ENCODE measurements at places on chromosomes 13 and 19.
A peak's percentile ranks its signal among the peaks of the same experiment; 100 is the strongest.

GRCh38 chr19:49205114-49205513 lies 47.5 kb downstream of the TRPM4 start:
- DNase-seq: no peak

GRCh38 chr13:99214232-99214631 lies 13.6 kb downstream of the UBAC2 start:
- no peak for DNase-seq

GRCh38 chr19:45976178-45976577 lies 2.5 kb upstream of the NOVA2 start:
- no peak for DNase-seq

GRCh38 chr13:23796551-23796950 lies 92.6 kb downstream of the MIPEP start:
- peak; percentile 8 for DNase-seq

DNA sequence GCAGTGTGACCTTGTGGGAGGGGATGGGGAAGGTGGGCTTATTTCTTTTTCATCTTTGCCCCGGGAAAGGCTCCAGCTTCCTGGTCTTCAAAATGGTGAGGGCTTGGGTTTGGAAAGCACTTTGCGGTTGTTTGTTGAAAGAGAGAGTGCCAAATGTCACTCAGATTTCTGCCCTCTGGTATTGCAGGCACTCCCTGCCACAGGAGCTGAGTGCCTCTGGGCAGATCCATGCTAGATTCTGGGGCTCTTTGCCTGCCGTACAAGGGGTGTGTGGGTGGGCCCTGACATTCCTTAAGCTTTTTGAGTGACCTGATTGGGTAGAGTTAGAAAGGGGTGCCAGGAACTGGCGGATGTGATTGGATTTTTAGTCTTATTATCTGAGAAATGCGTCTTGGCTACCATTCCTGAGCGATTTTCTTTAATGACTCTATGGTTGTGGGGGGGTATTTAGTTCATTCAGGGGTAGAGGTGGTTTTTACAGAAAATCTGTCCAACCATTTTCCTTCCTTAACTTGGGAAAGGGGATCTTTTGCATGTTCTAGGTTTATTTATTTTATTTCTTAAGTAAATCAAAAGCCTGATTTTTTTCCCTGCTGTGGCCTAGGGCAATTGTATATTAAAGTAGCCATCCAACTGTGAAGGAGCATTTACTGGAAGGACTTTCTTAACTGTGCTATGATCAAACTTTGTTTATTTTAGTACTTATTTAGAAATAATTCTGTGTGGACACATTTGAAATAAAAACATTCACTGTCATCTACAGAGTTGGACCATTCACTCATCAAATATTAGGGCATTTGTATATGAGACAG lies 3.2 kb downstream of the ARHGAP35 start:
- DNase-seq: no peak

- no peak for DNase-seq
These were observed 11.6 kb upstream of the ARL11 start for GRCh38 chr13:49616676-49617065.

DNA sequence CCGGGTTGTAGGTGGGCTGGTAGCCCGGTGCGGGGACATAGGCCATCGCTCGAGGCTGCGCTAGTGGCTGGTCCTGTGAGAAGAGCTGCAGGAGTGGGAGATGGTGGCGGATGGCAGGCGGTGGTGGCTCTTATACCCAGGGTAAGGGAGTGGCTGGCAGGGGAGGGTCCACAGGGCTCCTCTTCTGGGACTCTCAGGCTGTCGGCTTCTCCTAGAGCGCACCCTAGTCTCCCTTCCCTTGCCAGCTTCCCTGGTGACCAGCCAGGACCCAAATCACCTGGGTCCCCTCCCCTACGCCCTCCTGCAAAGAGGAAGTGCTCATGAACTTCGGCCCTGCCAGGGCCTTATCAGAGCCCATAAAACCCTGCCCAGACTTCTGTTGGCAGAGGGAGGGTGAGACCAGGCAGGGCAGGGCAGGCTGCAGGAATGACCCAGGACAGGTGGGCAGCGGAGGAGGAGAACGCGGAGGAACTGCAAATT lies at the start of gene LGALS4:
TSS of gene LGALS4 (minus strand) at position 105 of the 480 bp plus-strand sequence. CDS start at position 46, 59 bp downstream.
- no peak for DNase-seq

DNA sequence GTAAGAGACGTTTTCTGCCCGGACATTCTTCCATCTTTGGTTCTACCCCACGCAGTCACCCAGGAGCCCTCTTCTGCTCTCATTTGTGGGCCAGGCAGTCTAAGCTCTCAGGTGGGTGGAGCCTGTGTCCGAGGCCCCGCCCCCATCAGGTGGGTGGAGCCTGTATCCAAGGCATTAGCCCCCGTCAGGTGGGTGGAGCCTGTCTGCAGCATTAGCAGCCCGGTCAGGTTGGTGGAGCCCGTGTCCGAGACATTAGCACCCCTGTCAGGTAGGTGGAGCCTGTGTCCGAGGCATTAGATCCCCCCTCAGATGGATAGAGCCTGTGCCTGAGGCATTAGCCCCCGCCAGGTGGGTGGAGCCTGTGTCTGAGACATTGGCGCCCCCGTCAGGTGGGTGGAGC lies 45.5 kb upstream of the C13orf46 start:
- no peak for DNase-seq

GRCh38 chr13:24328145-24328544 lies 18.8 kb downstream of the C1QTNF9 start:
- no peak for DNase-seq

- DNase-seq: no peak
These were observed 267.6 kb downstream of the PCDH17 start for GRCh38 chr13:57899096-57899495.

- no peak for DNase-seq
These were observed 13.3 kb upstream of the AKAP8L start for GRCh38 chr19:15432018-15432494.

GRCh38 chr19:18225702-18226468 lies at the start of gene PDE4C:
Gene PDE4C, minus strand, starts transcription at chr19:18226438. Its CDS starts 23 bp downstream, at chr19:18226415.
- DNase-seq: no peak

DNA sequence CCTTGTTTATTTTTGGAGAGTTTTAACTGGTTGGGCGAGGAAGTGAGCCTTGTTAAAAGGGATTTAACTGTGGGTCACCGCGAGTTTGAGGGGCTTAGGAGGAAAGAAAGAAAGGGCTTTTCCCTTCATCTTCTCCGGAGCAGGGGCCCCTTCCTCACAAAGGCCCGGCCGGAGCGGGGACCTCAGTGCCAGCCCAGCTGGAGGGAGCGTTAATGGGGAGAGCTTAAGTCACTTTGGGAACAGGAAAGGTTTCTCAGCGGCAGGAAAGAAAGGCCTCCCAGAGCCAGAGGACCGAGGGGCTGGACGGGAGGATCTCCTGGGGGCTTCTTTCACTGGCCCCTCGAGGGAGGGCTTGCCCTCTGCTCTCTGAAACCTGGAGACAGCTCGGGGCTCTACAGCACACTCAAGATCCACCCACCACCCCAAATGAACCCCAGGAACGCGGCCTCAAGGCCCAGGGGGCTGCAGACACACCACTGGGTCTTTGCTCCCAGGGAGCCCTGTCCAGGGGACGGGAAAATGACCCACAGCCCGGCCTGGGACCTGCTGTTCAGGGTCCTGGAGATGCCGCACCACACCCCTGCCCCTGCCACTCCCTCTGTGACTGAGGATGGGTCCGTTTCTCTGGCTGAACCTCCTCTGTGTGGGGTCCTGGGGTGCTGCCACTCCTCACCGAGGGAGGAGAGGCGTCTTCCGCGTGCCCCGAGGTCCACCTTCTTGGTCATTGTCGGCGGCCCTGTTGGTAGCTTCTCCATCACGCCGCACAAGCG lies 128.3 kb downstream of the URI1 start:
- no peak for DNase-seq

- no peak for DNase-seq
These were observed 3.7 kb upstream of the SOX21 start for GRCh38 chr13:94716016-94716415.

- DNase-seq: no peak
These were observed 3.6 kb upstream of the ADAMTSL5 start for GRCh38 chr19:1516395-1516753.

DNA sequence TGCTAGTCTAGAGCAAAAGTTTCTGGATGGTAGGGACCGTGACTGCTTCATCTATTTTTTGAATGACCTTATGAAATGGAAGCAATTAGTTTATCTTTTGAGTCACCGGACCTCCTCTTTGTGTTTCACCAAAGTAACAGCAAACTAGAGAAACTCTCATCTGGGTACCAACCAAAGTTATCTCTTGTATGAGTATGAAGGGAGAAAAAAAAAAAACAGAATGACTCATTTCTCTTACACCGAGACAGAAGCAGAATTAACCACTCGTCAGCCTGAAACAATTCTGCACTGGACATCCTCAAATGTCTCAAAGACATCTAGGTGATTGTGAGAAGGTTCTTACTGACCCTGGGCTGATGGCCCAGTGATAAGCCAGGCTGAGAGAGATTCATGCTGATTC lies 18.3 kb downstream of the ZNF100 start:
- DNase-seq: no peak

GRCh38 chr13:40963927-40964326 lies 55.2 kb downstream of the ELF1 start:
- no peak for DNase-seq

DNA sequence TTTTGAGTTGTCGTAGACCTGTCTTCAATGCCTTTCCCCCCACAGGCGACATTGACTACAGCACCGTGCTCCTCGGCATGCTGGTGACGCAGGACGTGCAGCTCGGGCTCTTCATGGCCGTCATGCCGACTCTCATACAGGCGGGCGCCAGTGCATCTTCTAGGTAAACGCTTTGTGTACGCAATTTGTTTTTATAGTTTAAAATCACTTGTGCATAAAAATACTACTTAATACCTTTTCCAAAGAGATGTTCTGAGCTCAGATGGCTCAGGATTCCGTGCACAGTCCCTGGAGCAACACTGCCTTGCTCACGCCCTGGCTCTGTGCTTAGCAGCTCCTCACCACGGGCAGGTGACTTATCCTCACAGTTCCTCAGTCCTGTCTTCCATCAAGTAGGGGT lies 30.1 kb upstream of the DCUN1D2 start:
- DNase-seq: no peak

DNA sequence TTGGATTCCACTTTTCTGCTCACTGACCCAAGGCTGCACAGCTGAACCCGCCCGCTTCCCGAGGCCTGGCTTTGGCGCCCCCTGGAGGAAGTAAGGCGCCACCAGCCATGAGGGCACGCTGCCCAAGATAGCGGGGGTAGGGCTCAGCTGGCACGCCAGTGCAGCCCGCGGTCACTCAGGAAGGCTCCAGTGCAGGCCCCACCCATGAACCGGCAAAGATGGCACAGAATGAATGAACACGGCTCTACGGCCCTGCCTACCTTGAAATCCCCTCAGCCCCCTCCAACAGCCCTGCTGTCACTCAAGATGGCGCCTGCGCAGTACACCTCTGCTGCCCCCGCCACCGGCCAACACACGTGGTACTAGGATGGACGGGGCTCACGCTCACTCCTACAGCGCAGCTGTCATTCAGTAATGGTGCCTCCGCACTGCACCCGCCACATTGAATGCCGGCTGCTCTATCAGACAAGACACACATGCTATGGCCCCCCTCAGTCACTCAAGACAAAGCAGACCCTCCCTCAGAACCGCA lies 3.0 kb downstream of the PEG3 start:
- no peak for DNase-seq

- no peak for DNase-seq
These were observed 12.7 kb upstream of the SLC44A2 start for GRCh38 chr19:10612499-10613119.

DNA sequence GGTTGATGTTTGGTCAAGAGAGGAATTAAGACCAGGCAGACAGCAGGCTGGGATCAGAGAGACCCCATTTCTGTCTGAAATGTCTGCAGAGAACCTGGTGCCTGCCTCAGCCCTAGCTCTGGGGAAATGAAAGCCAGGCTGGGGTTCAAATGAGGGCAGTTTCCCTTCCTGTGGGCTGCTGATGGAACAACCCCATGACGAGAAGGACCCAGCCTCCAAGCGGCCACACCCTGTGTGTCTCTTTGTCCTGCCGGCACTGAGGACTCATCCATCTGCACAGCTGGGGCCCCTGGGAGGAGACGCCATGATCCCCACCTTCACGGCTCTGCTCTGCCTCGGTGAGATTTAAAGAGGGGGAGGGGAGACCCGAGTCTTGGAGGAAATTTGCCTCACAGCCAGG lies at the start of gene LILRB4:
TSS of gene LILRB4 (plus strand) at position 256 of the 400 bp plus-strand sequence. CDS start at position 305, 49 bp downstream.
- no peak for DNase-seq

- DNase-seq: no peak
These were observed 947.9 kb downstream of the PCDH17 start for GRCh38 chr13:58579468-58579867.

- DNase-seq: peak; percentile 31
These were observed 36.9 kb upstream of the GRTP1 start for GRCh38 chr13:113400621-113401451.

- no peak for DNase-seq
These were observed 313.0 kb downstream of the TEX29 start for GRCh38 chr13:111633401-111633800.

GRCh38 chr19:46926170-46927071 lies 65.6 kb downstream of the ARHGAP35 start:
- DNase-seq: no peak

DNA sequence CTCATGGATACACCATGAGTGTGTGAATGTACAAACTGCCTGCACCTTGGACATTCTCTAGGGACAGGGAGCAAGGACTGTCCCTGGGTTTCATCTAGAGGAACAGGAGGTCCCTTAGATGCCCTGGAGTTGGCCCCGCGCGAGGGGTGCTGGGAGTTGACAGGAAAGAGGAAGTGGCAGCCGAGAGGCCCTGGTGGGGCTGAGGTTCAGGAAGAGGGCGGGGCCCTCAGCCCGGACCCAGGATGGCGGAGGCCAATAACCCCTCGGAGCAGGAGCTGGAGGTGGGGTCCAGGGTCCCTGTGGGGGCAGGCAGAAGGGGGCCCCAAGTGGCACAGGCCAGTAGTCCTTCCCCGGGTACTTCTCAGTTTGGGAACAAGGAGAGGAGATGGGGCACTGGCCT lies 6.9 kb downstream of the PKN1 start:
- DNase-seq: no peak

GRCh38 chr13:110541526-110541920 lies 20.0 kb downstream of the RAB20 start:
- DNase-seq: no peak

DNA sequence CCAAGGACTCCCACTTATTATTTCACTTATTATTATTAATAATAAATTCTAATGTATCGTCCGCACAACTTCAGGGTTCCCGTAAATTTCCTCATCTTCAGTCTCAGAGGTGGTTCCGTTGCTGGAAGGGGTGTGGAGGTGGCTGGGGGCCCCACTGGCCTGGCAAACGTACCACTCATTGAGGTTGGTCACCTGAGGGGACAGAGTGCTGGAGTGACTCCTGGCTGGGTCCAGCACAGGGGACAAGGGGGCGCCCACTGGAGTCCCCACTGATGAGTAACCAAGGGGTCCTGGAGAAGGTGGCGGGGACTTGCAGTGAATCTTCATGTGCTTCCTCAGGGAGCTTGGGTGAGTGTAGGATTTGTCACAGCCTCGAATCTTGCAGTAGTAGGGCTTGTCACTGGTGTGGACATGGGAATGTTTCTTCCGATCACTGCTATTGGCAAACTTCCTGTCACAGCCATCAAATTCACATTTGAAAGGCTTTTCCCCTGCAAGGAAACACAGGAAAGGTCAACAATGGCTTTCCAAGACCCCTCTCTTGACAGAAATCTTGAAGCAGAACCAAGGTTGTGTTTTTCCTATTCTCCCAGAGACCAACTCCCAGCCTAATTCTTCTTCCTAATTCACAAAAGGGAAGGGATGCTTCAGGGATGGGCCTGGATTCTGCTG lies 6.1 kb downstream of the ZIC5 start:
- DNase-seq: no peak

All from NCI-H510A (cell line).